ENCODE measurements at places on chromosomes 6 and 20. TPM values are rescaled to one million over a fixed set of nuclear protein-coding genes. Genes with fewer than 3 reads are reported as not detected.

The ZNF341 gene
- total RNA-seq: 4.4 TPM

The GPX5 gene
- total RNA-seq: not detected

The PIM1 gene
- 20.7 TPM for total RNA-seq

The SLC17A9 gene
- total RNA-seq: 0.08 TPM

The SIM1 gene
- not detected for total RNA-seq

The NTSR1 gene
- 0.20 TPM for total RNA-seq

The SYNE1 gene
- total RNA-seq: 41.3 TPM
